Activated T-helper 1 cell treated with anti-CD3 and anti-CD28 coated beads, Interleukin-2, amount 50 U/mL, for 16 hours (primary cell): ENCODE measurements at places on chromosomes 11 and 22.

GRCh38 chr11:61963282-61964057, 4.0 kb downstream of the FTH1 start:
- no peak for DNase-seq

DNA sequence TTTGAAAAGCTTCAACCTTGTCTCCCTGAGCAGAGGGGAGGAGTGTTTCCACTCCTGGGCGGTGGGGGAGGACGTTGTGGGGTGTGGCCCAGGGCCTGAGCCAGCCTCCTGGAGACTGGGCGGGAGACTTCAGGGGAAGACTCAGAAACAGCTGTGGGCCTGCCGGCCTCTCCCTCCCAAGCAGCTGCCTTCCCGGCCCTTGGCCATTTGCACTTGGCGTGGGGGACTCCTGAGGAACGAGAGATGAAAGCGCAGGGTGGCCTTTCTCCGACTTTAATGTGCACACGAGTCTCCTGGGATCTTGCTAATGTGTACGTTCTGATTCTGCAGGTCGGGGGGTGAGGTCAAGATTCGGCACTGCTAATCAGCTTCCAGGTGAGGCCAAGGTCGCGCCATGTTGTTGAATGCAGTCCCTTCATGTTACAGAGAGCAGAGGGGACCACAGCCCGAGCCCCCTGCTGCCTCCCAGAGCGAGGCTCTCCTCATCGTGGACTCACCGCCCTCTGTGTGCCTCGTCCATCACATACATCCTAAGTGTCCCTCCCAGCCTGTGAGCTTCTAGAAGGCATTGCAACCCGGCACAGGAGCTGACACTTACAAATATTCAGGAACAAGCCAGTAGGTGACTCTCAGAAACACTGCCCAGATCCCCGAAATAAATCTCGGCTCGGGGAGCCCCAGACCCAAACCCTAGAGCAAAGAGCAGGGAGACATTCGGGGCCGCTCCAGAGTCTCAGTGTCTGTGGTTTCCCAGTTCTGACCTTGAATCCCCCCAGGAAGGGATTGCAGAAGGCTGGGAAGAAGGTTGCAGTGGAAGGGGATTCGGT, 7.7 kb downstream of the LIF start:
- no peak for DNase-seq

- no peak for DNase-seq
These were observed 8.2 kb upstream of the NAP1L4 start for GRCh38 chr11:3000032-3000961.

GRCh38 chr11:117187428-117187798, 8.9 kb downstream of the SIDT2 start:
- DNase-seq, result no peak

DNA sequence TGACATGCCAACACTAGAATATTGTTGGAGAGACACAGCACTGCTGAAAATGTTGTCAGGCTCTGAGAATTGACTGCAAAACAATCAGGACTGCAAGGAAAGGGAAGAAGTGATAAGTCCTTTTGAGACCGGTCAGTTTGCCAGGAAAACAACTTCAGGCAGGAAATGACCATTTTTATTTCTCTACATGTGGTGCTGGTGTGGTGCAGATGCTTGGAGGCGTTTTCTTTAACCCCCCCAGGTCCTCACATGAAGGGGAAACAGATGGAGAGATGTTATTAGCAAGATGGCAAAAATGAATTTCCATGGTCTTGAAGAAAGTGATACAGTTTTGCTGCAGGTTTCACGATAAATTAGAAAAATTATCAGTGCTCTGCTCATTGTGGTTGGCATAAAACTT, 5.7 kb downstream of the AP2A2 start:
- DNase-seq, result no peak
